ENCODE measurements at places on chromosomes 3 and 15.

DNA sequence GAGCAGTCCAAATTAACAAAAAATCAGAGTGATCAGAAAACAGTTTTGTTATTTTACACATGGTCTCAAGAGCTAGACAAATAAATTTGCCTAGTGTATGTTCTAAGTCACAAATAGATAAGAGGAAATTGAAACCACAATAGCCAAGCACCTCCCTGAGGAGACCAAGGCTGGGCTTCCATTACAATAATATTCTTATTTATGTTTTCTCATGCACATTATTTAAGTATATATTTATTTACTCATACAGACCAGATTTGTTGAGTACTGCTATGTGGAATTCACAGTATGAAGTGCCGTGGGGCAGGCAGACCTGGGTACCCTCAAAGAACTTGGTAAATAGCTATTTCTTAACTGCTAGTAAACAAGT, 242.3 kb upstream of the ICE2 start:
- no peak for DNase-seq

- DNase-seq, result no peak
Observed at GRCh38 chr3:155076888-155077287, 3.2 kb upstream of the MME start.

- DNase-seq, result peak; percentile 91
Observed at GRCh38 chr15:41621200-41622193, 38.7 kb upstream of the MGA start.

GRCh38 chr3:87077355-87077754, 86.4 kb upstream of the VGLL3 start:
- DNase-seq, result no peak

Data from psoas muscle (tissue), 8 donors.